ENCODE measurements at places on chromosomes 5 and 9.

GRCh38 chr5:91379246-91379913 lies 3.7 kb downstream of the ARRDC3 start:
- no peak for DNase-seq

GRCh38 chr5:130234816-130235215 lies 330.6 kb downstream of the CHSY3 start:
- DNase-seq, result no peak

GRCh38 chr9:93665128-93665636 lies 88.8 kb downstream of the PHF2 start:
- no peak for DNase-seq

- no peak for DNase-seq
Observed at GRCh38 chr5:16723821-16724220, 107.0 kb upstream of the RETREG1 start.

- DNase-seq, result no peak
Observed at GRCh38 chr9:137127301-137128157, 11.4 kb upstream of the GRIN1 start.

DNA sequence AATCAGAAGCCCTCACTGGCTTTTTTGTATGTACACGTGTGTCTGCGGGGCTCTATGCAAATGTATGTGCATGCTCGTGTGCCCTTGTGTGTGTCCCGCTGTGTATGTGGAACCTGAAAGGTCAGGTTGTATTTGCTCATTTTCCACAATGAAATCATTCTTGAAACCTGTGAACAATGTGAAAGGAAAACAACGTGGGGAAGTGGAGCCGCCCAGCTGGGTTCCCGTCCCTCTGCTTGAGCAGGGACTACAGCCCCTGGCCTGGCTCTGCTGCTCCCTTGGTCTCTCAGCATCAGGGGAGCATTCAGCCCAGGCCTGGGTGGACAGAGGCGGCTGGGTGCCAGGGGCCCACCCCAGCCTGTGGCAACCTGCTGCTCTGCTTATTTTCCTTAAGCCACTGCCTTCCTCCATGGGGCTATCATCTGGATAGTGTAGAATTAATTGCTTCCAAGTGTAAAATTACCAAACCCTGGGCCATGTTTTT lies 3.0 kb downstream of the ECSCR start:
- no peak for DNase-seq

GRCh38 chr9:111148052-111149017 lies 110.1 kb upstream of the LPAR1 start:
- no peak for DNase-seq

DNA sequence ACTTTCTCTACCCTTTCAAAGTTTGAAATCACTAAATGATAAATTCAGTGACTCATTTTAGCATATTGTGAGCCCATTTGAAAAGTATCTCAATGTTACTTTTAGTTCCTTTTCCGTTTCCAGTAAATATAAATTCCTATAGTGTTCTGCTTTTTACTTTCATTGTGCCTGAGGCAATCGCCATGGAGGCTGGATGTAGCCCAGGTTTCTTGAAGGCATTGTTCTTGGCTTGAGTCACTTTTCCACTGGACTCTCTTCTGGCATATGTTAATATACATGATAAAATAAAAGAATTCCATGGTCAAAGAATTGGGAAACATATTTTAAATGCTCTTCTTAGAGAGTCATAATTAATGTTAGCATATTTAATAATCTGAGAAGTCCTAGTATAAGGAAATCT lies 327.0 kb downstream of the IZUMO3 start:
- no peak for DNase-seq

DNA sequence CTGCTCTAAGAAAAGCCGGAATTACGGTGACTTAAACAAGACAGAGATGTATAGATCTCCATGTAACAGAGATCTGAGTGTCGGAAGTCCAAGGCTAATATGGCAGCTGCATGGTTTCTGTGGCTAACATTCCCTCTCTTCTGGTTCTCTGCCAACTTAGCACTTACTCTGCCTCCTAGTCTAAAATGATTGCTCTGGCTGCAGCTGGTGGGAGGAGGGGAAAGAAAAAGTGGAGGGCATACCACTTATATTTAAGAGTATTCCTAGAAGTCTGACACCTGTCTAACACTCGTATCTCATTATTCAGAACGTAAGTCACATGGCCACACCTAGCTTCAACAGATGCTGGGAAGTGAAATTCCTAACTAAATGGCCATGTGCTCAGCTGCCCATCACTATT lies 551.5 kb upstream of the TLE4 start:
- DNase-seq, result no peak

- DNase-seq, result no peak
Observed at GRCh38 chr5:179812135-179812825, 5.6 kb upstream of the MGAT4B start.

DNA sequence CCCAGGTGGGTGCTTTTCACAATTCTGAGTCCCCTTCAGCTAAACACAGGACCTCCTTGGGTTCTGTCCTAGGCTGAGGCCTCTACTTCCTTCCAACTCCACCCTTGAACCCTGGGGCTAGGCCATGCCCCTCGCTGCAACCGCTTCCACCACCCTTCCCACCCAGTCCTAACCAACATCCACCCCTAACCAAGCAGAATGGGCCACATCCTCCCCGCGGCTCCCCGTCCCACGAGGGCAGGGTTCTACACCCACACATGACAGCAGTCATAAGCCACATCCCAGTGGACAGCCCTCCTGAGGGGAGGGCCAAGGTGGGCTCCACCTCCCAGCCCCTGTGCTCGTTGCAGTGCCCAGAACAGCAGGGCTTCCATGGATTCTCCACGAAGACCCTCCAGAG lies 65.8 kb downstream of the SHB start:
- DNase-seq, result no peak

DNA sequence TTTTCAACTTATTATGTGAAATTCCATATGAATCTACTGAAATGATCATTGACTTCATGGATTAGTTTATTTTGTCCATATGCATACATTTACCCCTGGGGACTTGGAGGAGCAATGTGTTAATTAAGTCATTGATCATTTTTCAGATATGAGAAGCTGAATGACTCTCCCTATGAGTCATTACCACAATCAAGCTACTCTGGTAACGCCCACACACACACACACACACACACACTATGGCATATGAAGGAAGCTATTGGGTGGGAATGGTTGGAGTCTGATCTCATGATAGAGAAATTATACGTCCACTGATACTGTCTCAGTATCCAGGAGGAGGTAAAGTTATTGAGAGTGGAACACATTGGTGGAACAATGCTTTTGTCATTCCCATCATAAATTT lies 528.9 kb downstream of the AGTPBP1 start:
- DNase-seq, result no peak

DNA sequence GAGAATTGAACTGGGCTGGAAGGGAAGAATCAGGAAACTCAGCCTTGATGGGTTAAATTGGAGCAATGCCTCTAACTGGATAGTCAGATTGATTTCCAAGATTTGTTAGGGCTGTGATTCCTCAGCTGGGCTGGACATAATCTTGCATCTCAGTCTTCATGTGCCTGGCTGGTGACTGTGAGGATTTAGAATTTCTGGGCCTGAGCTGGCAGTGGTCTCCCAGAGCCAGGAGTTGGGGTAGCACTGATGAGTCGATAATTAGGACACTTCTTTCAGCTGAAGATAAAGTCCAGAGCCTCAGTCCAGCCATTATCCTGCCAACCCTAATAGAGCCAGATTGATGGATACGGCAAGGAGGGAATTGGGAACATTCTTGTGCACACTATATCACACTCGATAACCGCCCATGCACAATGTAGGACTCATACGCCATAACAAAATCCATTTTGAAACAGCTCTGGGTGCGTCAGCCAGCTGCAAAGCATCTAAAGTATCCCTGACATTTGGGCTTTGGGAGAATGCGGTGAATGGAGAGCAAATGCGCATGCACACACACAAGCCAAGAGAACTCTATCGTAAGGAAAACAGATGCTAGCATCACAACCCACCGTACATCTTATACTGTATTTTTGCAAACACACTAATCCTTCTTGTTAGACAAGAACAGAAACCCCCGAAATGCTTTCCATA lies 405.1 kb upstream of the KLF4 start:
- DNase-seq, result no peak

DNA sequence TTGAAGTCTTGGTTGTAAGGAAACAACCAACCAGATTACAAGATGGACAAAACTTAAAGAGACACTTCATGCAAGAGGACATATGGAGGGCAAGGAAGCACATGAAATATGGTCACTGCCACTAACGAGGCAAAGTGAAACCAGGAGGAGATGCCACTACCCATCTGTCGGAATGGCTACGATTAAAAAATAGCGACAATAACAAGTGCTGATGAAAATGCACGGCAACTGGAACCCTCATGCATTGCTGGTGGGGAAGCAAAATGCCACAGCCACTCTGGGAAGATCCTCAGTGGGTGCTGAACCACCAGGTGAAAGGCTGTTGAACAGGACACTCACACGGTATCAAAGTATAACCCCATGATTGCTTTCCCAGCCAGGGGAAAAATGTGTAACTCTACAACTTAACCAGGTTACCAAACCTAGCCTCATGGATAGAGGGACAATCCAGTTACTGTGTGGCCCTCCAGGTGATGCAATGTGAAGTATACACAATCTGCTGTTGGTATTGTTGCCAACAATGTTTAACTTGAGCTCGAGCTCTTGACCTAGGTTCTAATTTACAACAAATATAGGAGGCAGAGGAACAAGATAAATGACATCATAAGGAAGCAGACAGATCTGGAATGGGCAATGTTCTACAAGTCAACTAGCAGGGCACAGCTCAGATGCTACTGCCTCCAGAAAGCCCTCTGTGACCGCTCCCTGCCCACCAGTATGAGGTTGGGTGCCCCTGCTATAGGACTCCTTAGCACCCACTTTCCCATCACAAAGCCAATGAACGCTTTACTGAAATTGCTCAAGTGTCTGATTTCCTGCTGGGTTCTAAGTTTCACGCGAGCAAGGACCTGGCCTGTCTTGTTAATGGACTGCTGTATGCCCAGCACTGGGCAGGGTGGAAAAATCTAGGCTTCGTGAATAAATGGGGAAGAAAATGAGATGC lies 25.8 kb downstream of the SH3PXD2B start:
- DNase-seq, result no peak

DNA sequence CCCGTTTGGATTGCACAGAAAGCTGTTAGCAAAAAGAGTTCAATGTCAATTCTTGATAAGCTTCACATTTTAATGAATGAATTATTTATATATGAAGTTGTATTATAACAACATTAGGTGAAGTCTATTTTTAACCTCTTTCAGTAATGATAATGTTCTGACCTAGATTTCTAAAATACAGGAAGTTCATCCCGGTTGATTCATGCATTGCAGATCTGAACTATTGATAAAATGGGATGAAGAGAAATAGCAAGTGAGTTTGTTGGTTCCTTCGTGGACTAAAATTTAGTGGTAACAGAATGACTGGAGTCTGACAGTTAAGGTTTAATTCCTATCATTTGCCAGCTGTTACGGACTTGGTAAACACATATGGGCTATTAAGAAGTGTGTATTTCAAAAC lies 180.5 kb downstream of the PCSK1 start:
- no peak for DNase-seq

- DNase-seq, result no peak
Observed at GRCh38 chr9:120490888-120491595, 88.9 kb downstream of the CDK5RAP2 start.

DNA sequence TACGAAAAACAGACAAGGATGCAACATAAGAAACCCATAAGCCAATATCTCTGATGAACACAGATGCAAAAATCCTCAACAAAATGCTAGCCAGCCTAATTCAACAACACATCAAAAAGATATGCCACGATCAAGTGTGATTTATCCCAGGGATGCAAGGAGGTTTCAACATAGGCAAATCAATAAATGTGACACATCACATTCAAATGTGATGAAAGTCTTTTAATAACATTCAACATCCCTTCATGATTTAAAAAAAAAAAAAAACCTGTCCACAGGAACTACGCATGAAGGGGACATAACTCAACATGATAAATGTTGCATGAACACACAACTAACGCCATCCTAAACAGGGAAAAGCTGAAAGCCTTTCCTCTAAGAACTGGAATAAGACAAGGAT lies 102.2 kb downstream of the PLPP1 start:
- no peak for DNase-seq

DNA sequence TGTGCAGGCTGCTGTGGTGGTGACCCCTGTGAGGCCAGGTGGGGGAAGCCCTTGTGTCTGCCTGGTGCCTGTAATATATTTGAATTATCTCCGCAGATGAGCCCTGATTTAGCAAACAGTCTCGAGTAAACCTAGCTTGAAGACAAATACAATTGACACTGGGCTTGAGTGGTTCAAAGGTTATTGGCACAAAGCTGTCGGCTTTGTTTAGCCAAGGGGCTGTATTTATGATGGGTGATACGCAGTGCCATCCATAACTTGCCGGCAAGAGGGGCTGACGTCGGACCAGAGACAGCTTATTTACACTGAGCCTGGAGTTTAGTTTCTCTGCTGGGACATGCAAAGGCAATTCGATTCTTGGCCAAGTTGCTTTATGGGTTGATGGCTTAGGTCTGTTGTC lies 20.0 kb upstream of the PITX1 start:
- DNase-seq, result no peak

GRCh38 chr9:131096269-131097125 lies at the start of gene AIF1L:
Gene AIF1L (plus strand): TSS chr9:131096531. CDS start chr9:131096630, 99 bp downstream.
- no peak for DNase-seq

- no peak for DNase-seq
Observed at GRCh38 chr9:118366228-118366627, 662.0 kb downstream of the TLR4 start.

DNA sequence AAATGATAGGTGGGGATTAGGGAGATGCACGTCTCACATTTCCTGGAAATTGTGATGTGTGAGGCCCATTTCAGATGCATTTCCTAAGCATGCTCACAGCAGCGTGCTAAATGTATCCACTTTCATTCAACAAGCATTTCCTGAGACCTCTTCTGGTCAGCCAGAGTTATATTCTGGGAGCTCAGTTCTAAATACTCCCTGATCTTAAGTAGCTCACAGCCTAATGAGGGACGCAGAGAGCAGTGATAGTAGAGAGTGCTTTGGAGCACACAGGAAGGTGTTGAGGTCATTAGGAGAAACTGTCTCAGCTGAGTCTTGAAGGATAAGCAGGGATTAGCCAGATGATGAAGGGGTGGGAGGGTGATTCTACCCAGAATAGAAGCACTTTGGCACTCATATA lies 46.2 kb upstream of the FSD1L start:
- DNase-seq, result no peak

- no peak for DNase-seq
Observed at GRCh38 chr5:1786621-1787471, 12.8 kb downstream of the MRPL36 start.

DNA sequence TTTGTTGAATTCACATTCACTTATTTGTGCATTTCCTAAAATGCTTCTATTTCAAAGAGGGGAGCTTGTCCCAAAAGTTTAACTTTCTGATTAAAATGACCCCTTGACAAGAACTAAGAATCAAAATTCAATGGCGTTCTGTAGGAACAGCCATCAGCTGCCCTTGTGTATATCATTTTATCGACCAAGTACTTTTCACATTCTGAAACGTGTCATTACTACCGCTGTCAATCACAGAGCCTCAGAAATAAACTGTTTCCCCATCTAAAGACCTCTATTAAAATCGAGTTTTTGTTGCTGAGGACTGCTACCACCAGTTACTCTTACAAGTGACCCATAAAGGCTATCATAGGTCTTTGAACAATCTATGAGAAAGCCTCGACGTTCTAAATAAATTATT lies 1.6 kb upstream of the FOXD1 start:
- DNase-seq, result no peak

- no peak for DNase-seq
Observed at GRCh38 chr5:174323878-174324281, 278.4 kb downstream of the NSG2 start.

- DNase-seq, result no peak
Observed at GRCh38 chr5:128572051-128572929, 34.2 kb upstream of the FBN2 start.
